CD4-positive, alpha-beta T cell treated with Interleukin-1 beta for 1 hour (primary cell): ENCODE measurements at places on chromosomes 6 and 20.

GRCh38 chr6:45927421-45928320 is 88.0 kb downstream of the CLIC5 start:
- no peak for DNase-seq

DNA sequence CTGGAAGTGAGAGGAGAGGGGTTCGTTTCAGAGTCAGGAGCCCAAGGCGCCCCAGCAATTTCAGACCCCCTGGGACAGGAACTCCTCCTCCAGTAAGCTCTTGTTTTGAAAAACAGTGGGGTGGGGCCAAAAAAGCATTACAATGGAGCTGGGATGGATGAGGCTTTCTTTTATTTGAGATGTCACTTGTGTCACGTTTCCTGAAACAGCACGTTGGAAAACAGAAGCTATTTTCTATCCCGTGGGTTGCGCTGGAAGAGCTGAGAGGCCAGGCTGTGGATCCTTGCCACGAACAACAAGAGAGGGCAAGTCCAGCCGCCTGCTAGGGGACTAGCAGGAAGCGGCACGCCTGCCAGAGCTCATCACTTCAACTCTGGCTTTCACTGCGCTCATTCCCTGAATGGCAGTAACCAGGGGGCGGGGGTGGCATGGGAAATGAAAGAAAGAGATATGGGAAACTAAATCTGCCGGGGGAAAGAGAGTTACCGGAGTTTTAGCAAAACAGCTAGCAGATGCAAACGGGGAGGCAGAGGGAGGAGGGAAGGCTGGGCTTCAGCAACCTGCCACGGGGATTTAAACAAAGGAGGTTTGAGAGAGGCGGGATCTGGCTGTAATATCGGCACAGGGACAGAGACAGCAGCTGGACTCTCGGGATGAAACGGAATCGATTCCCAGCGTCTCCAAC is 34.6 kb downstream of the GCNT2 start:
- no peak for DNase-seq

DNA sequence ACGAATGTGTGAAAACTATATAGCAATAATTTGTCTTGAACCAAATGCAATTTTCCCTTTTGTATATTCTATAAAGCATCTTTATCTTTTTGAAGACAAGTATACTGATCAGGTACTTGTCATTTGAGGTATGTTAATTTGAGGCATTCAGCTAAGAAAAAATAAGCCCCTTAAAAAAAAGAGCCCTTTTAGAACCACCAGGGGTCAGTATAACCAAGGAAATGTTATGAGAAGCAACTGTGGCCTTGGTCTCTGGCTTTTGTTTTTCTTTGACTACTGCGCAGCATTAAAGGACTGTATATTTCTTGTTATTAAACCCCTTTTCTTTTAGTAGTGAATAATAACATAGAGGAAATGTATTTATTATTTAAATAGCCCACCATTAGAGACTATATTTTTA is 43.1 kb downstream of the CD109 start:
- no peak for DNase-seq

DNA sequence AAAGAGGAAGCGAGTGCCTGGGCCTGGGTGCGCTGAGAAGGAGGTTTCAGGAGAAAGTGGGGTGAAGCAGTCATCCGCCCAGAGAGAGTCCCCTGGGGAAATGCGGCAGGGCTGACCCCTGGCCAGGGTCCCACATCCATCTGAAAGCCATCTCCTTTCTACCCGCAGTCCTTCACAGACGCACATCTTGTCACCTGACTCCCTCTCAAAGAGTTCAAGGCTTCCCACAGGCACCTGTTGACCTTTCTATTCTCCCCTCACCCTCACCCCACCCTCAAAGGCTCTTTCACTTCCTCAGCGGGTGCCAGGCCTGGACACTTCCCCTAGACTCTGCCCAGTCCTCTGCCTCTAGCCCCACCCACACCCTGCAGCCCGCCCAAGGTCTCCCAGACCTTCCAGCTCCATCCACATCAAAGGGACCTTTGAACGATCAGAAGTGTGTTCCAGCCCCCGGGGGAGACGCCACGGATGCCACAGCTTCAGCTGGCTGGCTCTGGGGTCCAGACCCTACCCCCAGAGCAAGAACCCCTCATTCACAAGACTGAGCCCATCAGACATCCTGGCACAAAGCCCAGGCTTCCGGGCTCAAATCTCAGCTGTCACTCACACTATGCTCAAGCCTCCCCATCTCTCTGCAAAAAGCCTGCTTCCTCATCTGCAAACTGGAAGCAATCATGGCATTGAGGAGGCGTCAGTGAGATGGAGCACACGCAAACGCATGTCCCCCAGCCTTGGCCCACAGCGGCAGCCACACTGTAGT is 2.1 kb downstream of the CTSZ start:
- DNase-seq = peak; percentile 85

DNA sequence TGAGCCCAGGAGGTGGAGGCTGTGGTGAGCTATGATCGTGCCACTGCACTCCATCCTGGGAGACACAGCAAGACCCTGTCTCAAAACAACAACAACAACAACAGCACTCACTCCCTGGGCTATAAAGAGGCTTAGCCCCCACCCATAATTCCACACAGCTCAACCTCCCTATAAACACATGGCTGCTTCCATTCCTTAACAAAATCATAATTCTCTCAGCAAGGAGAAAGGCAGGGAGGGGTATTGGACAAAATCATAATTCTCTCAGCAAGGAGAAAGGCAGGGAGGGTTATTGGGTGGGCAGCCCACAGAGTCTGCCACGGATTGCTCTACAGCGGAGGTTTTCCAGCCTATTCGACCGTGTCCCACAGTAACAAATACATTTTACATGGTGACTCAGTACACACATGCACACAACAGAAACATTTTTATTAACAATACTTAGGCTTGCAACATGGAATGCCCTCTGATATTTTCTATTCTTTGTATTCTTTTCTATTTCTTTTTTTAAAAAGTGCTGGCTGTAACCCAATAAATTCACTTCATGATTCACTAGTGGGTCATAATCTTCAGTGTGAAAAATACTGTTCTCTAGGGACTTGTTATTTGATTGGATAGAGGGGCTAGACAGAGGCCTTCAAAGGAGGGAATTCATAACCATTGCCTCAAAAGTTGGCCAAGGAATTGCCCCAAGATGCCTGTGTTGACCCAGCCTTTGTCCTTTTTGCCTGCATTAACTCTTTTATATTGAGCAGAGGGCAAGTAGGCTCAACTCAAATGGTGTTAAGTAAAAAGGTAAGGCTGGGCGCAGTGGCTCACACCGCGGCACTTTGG is 50.6 kb upstream of the ZMYND8 start:
- DNase-seq = no peak

DNA sequence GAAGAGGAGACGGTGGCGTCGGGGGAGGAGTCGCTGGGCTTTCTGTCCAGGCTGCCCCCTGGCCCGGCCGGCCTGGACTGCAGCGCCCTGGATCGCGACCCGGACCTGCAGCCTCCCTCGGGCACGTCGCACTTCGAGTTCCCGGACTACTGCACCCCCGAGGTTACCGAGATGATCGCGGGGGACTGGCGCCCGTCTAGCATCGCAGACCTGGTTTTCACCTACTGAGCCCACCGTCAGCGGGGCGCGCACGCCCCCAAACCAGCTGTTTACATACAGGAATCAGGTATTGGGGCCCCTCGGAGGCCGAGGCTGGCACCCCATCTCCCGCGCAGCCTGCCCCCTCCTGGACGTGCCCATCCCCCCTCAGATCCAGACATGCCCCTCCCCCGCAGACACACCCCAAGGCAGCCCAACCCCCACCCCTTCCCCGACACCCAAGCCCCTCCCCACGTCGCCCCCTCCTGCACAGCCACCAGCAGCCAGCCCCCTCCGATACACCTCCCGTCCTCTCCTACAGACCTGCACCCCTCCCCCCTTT is 1.4 kb downstream of the SOX12 start:
- DNase-seq = no peak

DNA sequence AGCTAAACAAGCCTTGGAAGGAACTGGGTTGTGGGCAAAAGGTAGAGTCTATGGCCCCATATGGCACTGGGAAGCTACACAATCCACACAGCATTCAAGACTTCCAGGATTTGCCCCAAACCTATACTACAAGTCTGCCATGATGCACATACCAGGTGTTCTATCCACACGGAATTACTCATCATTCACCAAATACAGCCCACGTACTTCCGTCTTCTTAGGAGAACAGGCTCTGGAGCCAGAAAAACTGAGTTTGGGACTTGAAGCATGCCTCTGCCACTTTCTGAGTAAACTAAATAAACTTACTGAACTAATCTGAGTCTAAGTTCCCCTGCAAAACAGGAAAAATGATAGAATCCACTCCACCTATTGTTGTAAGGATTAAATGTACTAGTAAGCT is 28.6 kb downstream of the RIMS4 start:
- DNase-seq = no peak

GRCh38 chr20:59314997-59315396 is 14.6 kb downstream of the EDN3 start:
- DNase-seq = no peak

DNA sequence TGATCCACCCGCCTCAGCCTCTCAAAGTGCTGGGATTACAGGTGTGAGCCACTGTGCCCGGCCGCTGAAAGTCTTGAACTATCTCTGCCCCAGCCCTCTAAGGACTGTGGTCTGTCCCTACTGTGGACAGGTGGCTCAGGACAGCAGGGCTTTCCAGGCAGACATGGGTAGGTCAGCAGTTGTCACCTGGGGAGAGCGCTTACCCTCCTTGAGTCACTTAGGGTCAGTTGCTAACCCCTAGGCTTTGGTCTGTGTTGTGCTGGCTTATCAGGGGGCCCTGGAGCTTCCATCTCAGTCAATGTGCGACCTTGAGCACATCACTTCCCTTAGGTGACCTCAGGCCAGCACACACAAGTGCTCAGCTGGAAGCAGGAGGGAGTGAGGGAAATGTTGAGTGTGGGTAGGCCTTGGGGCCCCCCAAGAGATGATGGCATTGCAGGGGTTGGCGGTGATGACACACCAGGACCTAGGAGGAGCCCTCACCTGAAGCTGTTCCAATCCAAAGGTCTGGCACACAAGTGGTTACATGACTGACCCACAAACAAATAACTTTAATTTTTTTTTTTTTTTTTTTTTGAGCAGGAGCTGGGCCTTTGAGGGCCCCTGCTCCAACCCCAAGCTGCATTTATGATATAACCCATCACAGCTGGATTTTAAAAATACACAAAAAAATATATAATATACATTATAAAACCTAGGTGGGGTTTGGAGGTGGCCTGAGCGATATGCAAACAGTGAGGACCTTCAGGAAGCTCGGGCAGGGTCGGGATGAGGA is 5.1 kb downstream of the RPL10A start:
- no peak for DNase-seq

DNA sequence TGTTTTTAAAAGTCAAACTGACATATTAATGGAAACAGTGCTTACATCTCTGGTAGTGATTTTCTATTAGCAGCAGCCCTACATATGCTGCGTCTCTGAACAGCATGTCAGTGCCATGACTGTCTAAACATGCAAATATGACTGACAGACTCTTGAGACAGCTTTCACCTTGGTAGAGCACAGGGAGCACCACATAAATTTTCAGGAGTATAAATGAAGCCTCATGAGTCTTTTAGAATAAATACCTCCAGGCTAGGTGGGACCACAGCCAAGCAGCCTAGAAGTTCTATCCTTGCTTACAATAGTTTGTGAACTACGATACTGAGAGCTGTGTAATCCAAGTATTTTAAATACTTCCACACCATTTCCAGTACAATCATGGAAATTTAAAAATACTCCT is 410.7 kb upstream of the RUNX2 start:
- no peak for DNase-seq

GRCh38 chr6:107246972-107247615 is 131.8 kb upstream of the BEND3 start:
- no peak for DNase-seq

- peak; percentile 33 for DNase-seq
Measured at GRCh38 chr20:37202267-37202943, 23.1 kb upstream of the MROH8 start.

- DNase-seq = no peak
Measured at GRCh38 chr6:108846628-108847027, 1.6 kb upstream of the ARMC2 start.

- DNase-seq = no peak
Measured at GRCh38 chr6:158376631-158377081, 64.4 kb downstream of the TULP4 start.

DNA sequence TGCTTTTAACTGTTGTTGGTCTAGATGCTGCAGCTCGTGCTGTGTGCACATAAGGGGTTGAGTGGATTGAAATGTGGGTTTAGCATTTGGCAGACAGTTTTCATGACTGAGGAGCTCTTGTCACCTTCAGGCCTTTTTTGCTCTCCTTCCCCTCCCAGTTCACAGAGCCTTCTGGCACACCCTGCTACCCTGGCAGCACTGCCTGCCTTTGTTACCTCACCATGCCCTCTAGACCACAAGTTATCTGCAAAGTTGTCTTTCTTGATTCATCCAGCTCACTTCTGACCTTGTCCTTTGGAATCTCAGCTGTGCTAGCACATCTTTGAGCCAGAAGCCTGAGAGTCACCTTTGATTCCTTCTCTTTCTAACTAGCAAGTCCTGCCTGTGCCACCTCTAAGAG is 348.9 kb upstream of the ZFP64 start:
- no peak for DNase-seq

DNA sequence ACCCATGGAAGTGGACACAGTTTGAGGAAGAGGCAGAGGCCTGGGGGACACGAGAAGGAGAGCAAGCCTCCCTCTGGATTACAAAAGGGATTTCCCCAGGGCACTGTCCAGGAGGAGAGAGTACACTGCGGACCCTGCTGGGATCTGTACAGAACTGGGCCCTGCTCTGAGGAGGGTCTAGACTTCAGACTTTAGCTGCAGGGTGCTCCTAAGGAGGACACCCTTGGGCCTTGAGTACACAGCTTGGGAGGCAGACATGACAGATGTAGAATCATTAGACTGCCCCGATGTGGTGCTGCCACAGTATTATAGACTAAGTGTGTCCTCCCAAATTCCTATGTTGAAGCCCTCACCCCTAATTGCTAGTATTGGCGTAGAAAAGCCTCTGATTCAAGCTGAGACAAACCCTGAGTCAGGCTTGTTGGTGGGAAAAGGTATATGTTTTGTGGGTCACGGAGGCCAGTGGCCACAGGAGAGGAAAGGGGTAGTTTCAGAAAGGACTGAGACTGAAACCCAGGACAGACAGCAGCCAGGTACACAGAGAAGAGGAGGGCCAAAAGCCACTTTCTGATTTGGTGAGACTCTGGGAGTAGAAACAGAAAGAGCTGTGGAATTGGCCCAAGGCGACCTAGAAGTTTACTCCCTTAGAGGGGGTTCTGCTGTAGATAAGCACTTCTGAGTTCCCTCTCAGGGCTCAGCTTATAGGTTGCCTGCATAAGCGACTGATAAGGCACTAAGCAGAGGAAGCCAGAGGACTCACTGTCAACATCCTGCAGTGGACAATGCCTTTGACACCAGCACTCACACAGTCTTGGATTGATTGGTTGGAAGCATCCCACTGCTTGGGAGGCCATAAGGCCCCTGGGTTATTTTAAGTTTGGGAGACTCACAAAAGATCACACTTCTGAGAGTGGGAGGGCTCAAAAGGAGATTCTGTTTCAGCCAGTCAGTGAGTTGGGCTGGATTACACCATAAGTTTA is 16.5 kb upstream of the SH3BGRL2 start:
- no peak for DNase-seq

DNA sequence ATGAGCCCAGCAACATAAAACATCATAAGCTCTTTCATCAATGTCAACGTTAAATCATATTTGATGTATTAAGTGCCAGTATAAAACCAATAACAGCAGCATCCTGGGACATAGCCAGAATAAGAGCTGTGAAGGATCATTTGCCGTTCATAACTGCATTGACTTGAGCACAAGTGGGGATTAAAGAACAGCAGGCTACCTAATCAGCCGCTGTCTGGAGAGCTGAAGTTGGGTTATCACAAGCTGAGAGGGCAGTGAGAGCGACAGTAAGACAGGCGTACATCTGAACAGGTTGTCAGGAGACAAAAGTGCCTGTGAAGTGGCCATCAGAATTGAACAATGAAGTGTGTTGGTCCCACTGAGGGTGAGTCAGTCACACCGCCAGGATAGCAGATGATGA is 269.6 kb downstream of the GRIK2 start:
- DNase-seq = no peak
